Neuronal stem cell (in vitro differentiated cells): ENCODE measurements at places on chromosomes 16 and 17.
A peak's percentile ranks its signal among the peaks of the same experiment; 100 is the strongest.

- no peak for DNase-seq
Observed at GRCh38 chr16:50696575-50697420, 3.4 kb downstream of the NOD2 start.

DNA sequence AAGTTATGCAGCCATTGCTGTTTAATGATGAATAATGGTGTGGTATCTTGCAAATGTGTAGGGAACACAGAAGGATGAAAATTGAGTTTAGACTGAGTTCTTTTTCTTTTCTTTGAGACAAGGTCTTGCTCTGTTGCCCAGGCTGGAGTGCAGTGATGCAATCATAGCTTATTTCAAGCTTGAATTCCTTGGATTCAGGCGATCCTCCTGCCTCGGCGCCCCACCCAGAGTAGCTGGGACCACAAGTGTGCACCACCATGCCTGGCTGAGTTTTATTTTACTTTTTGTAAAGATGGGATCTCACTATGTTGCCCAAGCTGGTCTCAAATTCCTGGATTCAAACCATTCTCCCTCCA lies 74.6 kb upstream of the TBC1D3K start:
- DNase-seq = no peak

- DNase-seq = no peak
Observed at GRCh38 chr16:1654505-1655268, 23.4 kb upstream of the JPT2 start.

DNA sequence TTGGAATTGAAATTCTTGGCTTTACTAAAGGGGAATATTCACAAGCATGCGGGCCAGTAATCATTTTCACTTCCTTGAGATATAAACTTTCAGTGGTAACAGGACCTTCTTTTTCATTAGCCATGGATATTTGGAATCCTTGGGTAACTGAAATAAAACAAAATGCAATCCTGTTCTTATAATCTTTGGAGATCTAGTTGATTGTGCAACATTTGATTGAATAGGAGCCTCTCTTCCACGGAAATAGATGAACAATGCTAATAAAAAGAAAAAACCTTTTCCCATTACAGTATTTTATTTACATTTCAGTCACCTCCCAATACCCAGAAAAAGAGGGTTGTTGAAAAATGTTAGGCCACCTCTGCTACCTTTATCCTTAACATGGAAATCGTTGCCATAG lies 225.6 kb downstream of the MAP2K6 start:
- no peak for DNase-seq

GRCh38 chr16:14088155-14088753 lies 17.1 kb downstream of the MRTFB start:
- DNase-seq = no peak

GRCh38 chr17:41324180-41325075 lies 8.9 kb upstream of the KRTAP17-1 start:
- peak; percentile 12 for DNase-seq

DNA sequence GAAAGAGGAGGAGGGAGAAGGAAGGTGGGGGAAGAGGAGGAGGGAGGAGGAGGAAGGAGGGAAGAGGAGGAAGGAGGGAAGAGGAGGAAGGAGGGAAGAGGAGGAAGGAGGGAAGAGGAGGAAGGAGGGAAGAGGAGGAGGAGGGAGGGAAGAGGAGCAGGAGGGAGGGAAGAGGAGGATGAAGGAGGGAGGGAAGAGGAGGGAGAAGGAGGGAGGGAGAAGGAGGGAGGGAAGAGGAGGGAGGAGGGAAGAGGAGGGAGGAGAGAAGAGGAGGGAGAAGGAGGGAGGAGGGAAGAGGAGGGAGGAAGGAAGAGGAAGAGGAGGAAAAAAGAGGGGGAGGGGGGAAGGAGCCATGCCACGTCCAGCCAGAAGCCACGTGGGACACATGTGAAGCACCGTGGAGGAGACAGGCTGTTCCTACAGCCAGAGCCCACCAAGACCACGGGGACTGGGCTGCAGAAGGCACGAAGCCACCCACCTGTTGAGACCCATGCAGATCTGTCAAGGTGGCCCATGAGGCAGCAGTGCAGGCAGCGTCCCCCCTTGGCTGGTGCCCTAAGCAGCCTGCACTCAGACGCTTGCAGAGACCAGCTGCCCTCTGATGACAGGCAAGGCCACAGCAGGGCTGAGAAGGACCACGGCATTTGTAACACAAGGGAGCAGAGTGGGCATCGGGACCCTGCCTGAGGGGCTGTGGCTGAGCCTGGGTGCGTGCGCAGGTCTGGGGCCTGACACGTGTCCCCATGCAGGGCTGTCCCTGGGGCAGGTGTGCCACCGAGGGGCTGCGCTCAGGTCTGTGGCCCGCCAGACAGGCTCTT lies 10.3 kb downstream of the NDUFAF8 start:
- no peak for DNase-seq

DNA sequence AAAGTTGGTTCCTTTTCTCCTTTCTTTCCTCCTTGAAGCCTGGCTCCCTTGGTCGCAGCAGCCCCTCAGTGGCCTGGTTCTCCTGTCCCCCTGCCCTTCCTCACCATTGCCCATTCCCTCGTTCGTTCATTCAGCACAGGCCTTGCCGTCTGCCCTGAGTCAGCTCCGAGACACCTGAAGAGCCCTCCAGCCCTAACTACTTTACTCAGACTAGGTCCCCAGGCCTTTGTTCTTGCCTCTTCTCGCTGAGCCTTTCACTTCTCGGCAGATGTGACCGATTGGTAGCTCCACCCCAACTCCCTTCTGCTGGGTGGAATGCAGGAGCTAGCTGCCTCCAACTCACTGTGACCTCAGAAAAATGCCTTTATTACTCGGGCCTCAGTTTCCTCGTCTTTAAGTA lies 7.0 kb upstream of the ADAM11 start:
- DNase-seq = no peak

DNA sequence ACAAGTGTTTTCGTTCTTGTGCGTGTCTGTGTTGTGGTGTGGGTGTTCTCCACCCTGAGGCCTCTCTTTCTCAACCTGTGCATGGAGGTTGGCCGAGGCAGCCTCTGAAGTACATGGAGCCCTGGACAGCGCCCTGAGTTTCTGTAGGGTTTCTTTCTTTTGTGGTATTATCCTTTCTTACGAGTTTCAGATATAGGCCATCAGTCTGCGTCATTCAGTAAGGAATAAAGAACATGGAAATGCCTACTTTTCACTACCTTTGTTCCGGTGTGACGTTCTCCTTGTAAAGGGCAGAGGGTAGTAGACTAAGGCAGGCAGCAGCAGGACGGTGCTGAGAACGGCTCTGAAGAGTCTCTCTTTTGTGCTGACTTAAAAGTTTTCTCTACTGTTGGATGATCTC lies 18.6 kb downstream of the RAB11FIP3 start:
- DNase-seq = no peak

GRCh38 chr16:83942815-83943515 lies 10.1 kb upstream of the OSGIN1 start:
- DNase-seq = no peak

DNA sequence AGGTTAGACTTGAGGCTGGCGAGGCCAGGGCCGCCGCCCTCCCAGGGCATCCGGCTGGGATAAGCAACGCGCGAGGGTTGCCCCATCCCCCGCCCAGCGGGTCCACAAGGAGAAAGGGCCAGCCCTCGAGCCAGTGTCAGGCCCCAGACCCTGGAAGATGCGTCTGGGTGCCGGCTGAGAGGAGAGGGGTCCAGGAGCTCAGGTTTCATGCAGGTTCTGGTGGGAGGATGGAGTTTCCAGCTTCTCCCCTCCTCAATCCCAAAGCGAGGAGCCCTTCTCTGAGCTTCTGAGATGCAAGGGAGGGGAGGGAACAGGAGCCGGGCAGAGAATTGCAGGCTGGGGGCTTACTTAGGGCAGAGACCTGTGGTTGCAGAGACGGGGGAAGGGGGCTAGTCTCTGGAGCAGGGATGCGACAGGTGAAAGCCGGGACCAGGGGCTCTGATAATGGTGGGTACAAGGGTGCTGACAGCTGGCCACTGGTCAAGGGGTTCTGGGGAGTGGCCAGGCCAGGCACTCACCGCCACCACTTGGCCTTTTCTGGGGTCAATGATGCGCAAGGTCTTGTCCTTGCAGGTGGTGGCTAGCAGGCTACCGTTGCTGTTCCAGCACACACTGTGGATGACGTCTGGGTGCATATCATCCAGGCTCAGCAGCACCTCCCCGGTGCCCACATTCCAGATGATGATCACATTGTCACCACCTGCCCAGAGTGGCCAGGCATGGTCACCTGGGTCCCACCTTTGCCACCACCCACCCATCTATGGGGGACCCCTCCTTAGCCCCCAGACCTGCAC lies 4.2 kb downstream of the CORO6 start:
- no peak for DNase-seq

GRCh38 chr16:66510711-66511601 lies 39.0 kb downstream of the TK2 start:
- DNase-seq = no peak

DNA sequence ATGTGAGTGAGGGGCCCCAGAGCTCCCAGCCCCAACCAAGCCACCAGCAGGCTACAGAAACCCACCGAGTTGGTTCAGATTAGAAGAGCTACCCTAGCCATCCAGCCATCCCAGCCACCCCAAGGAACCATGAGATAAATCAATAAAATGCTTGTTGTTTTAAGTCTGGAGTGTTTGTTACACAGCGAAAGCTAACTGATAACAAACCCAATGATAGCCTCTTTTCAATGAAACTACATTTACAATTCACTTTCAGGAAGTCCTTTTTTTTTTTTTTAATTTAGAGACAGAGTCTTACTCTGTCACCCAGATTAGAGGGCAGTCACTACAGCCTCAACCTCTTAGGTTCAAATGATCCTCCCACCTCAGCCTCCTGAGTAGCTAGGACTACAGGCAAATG lies 215.0 kb upstream of the ZFHX3 start:
- DNase-seq = no peak
